Glutamatergic neuron (in vitro differentiated cells): ENCODE measurements at places on chromosomes 4 and X. TPM values are rescaled to one million over a fixed set of nuclear protein-coding genes. Genes with fewer than 3 reads are reported as not detected.

Gene RENBP
- total RNA-seq, result 16.1 TPM

DNA sequence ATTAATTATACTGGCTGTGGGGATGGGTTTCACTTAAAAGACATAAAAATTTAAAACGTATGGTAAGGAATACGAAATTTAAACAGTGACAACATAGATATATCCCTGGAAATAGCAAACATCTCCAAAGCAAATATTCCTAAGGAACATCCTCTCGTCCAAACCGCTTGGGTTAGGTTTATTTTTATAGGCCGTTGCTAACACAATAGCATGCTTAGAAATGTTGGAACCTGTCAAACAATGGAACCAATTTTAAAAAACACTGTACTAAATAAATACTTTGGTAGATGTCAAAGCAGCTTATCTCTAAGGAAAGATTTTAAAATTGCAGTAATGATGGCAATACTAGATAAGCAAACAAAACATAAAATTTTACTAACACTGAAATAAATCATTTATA lies 45.4 kb downstream of the SEC24D start:
- H3K36me3 ChIP-seq, result peaks cover 6% of the 10 kb centered on the region
- peak overlapping the region; percentile 33 for H3K27ac ChIP-seq
- H3K4me3 ChIP-seq, result no peak overlapping the region

Gene ELF4
- total RNA-seq, result 0.10 TPM

GRCh38 chrX:38379088-38379487 lies 26.7 kb downstream of the OTC start:
- DNase-seq, result no peak
- no peaks in the 10 kb centered on the region for H3K36me3 ChIP-seq
- no peaks in the 10 kb centered on the region for H3K27me3 ChIP-seq
- no peaks in the 10 kb centered on the region for H3K4me1 ChIP-seq
- H3K4me3 ChIP-seq, result no peak overlapping the region

- H3K4me1 ChIP-seq, result no peaks in the 10 kb centered on the region
- no peaks in the 10 kb centered on the region for H3K27me3 ChIP-seq
- H3K36me3 ChIP-seq, result no peaks in the 10 kb centered on the region
These were observed 98.1 kb upstream of the VCX3B start for GRCh38 chrX:8366481-8366880.

Gene SHOX
- 0.22 TPM for total RNA-seq

Gene PF4V1
- not detected for total RNA-seq

- no peak overlapping the region for H3K4me3 ChIP-seq
- H3K27me3 ChIP-seq, result no peaks in the 10 kb centered on the region
- H3K27ac ChIP-seq, result no peak overlapping the region
- no peaks in the 10 kb centered on the region for H3K4me1 ChIP-seq
- H3K36me3 ChIP-seq, result no peaks in the 10 kb centered on the region
These were observed 431.6 kb downstream of the IDS start for GRCh38 chrX:149073479-149073878.

DNA sequence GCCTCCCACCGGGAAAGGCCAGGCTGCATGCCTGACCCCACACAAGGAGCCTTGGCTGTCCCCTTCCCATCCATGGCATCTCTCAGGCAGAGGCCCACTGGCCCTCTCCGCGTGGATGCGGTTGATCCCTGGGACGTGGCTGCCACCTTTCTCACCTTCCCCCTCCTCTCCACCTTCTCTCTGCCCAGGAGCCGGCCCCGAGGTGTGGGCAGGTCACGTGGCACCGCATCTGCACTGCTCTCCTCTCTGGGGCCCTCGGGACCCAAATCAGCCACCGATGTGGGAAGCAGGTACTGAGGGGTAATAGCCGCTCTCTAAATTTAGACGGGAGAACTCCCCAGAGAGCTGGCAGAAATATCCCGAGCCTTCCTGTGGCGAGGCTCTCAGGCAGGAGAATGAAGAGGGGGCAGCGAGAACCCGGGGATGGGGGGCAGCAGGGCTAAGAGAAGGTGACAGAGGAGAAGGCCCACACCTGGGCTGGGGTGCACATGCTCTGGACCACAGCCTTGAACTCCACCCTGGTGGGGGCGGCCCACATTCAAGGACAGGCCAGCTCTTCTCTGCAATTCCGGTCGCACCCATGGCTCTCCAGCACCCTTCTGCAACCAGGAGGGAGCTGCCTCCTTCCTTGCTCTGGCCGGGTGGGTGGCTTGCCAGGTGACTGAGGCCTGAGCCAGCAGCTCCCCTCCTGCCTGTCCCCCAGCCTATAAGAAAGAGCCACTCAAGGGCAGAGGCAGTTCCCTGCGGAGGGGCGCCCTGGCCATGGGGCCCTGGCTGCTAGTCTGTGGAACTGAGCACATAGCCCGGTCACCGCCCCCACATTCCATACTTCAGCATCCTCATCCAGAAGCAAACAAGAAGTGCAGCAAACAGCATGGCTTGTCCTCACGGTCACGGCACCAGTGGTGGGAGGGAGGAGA lies 9.6 kb upstream of the DUSP9 start:
- no peak for DNase-seq
- peaks cover 6% of the 10 kb centered on the region for H3K4me1 ChIP-seq

Gene CLIC2
- total RNA-seq, result 0.56 TPM

- no peak for DNase-seq
- no peaks in the 10 kb centered on the region for H3K36me3 ChIP-seq
- H3K27me3 ChIP-seq, result no peaks in the 10 kb centered on the region
- H3K4me1 ChIP-seq, result no peaks in the 10 kb centered on the region
- H3K27ac ChIP-seq, result no peak overlapping the region
These were observed 101.9 kb downstream of the IGSF1 start for GRCh38 chrX:131187206-131187605.

- H3K27ac ChIP-seq, result no peak overlapping the region
- H3K4me3 ChIP-seq, result no peak overlapping the region
- no peak for DNase-seq
- no peaks in the 10 kb centered on the region for H3K4me1 ChIP-seq
- H3K27me3 ChIP-seq, result no peaks in the 10 kb centered on the region
These were observed 109.5 kb downstream of the TAB3 start for GRCh38 chrX:30779453-30780030.

GRCh38 chrX:39452401-39452800 lies 645.4 kb downstream of the BCOR start:
- no peaks in the 10 kb centered on the region for H3K36me3 ChIP-seq
- DNase-seq, result no peak
- H3K4me3 ChIP-seq, result no peak overlapping the region
- H3K27ac ChIP-seq, result no peak overlapping the region
- peaks cover 18% of the 10 kb centered on the region for H3K4me1 ChIP-seq

DNA sequence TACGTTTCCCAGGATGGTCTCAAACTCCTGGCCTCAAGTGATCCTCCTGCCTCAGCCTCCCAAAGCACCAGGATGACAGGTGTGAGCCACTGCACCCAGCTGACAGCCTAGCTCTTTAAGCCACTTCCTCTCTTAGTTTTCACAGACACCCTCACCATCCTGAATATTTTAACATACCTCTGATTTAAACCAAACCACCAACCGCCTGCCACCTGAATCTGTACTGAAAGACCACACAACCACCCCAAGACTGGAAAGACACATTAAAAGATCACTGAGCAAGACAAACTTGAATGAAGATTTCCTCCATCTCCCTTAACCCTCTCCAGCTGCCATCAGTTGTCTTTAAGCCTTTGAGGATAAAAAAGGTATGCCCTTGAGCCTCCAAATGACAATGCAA lies 110.6 kb downstream of the SH3KBP1 start:
- no peak overlapping the region for H3K4me3 ChIP-seq
- H3K4me1 ChIP-seq, result peaks cover 29% of the 10 kb centered on the region
- peaks cover 3% of the 10 kb centered on the region for H3K27me3 ChIP-seq
- DNase-seq, result no peak
- H3K27ac ChIP-seq, result no peak overlapping the region

GRCh38 chr4:75514949-75515612 lies 808 bp downstream of the THAP6 start:
- peaks cover 2% of the 10 kb centered on the region for H3K27me3 ChIP-seq
- H3K4me1 ChIP-seq, result peaks cover 4% of the 10 kb centered on the region
- H3K4me3 ChIP-seq, result no peak overlapping the region
- DNase-seq, result no peak
- peak overlapping the region; percentile 88 for H3K27ac ChIP-seq

DNA sequence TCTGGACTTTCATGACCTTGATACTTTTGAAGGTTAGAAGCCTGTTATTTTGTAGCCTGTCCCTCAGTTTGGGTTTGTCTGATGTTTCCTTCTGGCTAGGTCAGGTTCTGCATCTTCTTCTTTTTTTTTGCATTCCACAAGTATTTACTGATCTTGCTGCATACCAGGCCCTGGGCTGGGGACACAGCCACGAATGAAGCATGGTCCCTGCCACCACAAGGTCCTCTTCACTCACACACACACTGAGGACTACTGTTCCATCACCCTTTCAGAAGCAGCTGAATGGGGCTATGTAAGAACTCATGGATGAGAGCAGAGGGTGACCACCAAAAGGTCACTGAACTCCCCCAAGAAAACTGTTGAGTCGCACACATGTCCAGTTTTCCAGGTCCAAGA lies 39.2 kb downstream of the USP11 start:
- H3K27me3 ChIP-seq, result no peaks in the 10 kb centered on the region
- H3K27ac ChIP-seq, result no peak overlapping the region
- no peak for DNase-seq
- no peaks in the 10 kb centered on the region for H3K4me1 ChIP-seq
- no peaks in the 10 kb centered on the region for H3K36me3 ChIP-seq
